EH (cell line): ENCODE measurements at places on chromosomes 2 and 18.
A peak's percentile ranks its signal among the peaks of the same experiment; 100 is the strongest.

GRCh38 chr2:220504938-220505503, 877.6 kb downstream of the SLC4A3 start:
- DNase-seq: peak; percentile 58

DNA sequence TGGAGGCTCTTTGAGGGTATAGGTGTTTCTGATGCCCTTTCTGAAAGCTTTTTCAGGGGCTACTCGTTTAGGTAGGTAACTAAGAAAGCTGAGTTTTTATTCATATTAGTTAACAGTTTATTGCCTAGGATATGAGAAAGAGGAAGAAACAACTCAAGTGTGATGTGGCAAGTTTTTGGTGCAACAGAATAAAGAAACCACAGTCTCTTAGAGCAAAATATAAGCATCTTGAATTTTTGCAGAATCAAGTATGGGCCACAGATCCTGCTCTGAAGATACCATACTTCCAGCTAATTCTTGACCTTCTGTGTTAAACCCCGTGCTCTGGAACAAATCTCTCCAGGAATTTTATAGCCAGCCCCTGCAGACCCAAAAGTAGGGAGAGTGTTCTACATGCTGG, 147.7 kb upstream of the SLC1A4 start:
- DNase-seq: no peak

DNA sequence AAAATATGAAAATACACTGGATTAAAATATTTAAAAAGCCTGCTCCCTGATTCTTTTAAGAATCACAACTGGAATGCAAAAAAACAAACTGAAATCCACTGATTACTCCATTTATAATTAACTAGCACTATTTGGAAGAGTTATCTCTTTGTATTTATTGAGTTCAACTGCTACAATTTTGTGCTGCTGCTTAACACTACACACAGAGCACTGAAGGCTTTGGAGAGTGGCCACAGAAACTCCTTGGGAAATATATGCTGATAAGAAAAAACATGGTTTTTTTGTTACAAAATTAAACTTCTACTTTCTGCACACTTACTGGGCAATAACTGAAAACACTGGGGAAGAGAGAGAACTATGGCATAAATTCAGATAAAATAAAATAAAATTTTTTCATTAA, 19.8 kb upstream of the BZW1 start:
- no peak for DNase-seq

DNA sequence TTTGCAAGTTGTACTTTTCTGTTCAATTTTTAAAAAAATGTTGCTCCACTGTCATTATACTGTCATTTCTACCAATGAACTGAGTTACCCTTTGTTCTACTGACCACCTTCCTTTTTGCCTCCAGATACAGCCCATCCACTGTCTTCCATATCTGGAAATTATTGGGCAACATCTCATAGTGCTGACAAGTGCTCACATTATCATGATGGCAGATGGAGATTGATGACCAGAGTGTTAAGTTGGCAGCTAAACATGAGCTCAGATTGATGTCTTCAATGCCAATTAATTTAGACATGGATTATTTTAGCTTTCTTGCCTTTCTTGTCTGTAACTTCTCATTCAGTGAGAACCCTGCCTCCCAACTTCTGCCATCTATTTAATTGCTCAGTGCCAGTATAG, 76.6 kb downstream of the KIAA1328 start:
- no peak for DNase-seq

GRCh38 chr2:210955591-210955990, 399.2 kb downstream of the CPS1 start:
- DNase-seq: no peak

DNA sequence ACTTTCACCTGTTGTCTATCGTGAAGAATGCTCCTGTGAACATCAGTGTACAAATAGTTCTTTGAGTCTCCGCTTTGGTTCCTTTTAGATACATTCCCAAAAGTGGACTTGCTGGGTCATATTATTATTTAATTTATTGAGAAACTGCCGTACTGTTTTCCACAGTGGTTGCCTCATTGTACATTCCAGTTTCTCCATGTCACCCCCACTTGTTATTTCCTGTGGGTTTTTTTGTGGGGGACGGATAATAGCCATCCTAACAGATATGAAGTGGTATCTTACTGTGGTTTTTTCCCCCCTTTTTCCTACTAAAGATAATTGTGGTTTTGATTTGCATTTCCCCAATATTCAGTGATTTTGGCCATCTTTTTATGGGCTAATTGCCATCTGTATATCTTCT, 53.8 kb downstream of the SMCHD1 start:
- DNase-seq: peak; percentile 11

GRCh38 chr18:3773303-3773702, 323.3 kb downstream of the TGIF1 start:
- DNase-seq: no peak

- no peak for DNase-seq
These were observed 4.0 kb downstream of the CAD start for GRCh38 chr2:27221166-27221565.

DNA sequence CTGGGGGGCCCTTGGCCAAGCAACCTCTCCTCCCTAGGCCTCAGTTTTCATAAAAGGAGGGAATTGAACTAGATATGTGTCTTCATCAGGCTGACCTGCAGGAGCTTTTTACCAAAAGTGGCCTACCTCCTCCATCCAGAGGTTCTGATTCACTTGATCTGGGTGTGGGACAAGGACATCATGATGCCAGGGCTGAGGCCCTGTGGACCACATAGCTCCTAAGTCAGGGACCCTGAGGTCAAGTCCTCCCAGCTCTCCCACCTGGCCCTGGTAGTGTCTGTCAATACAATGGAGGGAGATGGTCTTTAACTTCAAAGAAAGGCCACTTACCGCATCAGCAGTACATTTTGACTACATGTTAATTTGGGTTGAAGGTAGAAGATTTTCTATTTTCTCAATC, 10.4 kb downstream of the IL1RN start:
- no peak for DNase-seq

GRCh38 chr2:235860871-235861270, 307.3 kb downstream of the GBX2 start:
- DNase-seq: peak; percentile 24

- no peak for DNase-seq
These were observed 60.9 kb upstream of the TMEM178A start for GRCh38 chr2:39604866-39605265.

GRCh38 chr2:25063876-25064660, 22.2 kb downstream of the EFR3B start:
- peak; percentile 16 for DNase-seq

DNA sequence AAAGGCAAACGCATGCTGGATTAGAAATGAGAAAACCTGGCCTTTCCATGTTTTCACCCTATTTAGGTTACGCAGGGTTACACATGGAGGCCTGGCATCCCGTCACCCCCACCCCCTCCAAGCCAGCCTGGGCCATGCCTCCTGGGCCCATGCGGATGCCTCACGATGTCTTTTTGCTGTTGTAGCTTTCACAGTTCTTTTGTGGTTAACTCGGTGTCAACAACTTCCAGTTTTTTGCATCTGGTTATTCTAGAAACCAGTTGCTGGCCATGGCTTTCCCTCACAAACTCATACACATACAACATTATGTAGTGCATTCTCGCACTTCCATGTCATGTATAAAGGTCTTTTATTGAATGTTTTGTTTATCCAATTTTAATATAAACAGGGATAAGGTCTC, 204.9 kb upstream of the PXDN start:
- DNase-seq: no peak

DNA sequence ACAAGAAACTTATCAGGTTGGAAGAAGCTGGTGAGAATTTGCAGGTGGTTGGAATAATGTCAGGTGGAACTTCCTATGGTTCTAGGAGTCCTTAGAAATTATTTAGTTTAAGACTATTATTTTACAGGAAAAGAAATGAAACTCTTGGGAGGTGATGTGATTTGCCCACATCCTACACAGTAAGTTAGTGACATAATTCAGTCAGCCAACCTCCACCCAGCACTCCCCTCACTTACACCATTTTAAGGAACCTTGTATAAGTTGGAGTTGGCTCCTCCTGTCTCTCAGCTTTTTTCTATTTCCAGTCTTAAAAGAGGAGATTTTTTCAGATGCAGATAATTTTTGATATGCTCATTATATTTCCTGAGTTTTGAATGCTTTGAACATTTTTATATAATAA, 86.4 kb downstream of the SKA1 start:
- no peak for DNase-seq

GRCh38 chr2:102080451-102081242, 61.9 kb upstream of the IL1R1 start:
- peak; percentile 63 for DNase-seq

DNA sequence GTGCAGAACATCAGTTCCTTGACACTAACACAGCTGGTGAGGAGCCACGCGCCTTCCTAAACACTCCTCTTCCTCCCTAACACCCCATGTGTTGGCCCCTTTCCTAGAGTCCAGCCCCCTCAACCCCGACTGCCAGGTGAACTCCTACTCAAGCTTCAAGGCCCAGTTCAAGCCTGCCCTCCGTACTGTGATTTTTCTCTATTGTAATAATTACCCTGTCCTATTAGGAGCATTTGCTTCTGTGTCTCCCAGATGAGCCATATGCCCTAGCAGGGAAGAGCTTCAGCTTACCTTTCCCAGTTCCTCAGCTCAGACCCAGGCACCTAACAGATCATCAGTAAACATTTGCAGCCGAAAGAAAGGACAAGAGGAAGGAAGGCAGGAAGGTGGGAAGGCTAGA, 130.6 kb upstream of the SALL3 start:
- DNase-seq: no peak

GRCh38 chr2:65031341-65032018, 24.7 kb upstream of the CEP68 start:
- DNase-seq: no peak

DNA sequence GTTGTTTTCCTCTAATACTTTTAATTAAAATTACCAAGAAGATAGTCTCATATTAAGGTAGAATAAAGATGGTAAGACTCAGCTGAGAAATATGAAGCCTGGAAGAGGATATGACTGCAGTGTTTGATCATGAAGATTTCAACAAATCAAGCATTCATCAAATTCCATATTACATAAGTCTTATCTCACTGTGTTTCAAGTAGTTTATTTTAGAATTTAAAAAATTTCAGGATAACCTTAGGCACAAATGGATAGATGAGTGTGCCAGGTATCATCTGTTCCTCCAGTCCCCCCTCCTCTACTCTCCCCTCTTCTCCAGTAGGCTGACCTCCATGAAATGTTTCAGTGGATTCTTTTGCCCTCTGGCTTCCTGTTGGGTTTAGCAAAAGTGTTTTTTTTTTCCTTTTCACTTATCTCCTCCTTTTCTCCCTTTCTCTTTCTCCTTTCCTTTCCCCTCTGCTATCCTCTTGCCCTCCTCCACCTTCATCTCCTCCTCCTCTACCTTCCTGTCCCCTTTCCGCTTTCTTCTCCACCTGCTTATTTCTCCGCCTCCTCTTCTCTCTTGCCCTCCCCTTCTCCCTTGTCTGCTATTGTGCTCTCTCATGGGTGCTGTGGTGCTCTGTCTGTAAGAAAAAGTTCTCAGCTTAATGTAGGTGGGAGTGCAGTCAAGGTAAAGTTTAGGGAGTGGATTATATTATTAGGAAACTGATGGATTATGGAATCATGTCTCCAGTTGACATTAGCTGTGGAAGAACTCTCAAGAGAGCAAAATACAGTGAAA, 72.8 kb downstream of the ABI2 start:
- DNase-seq: peak; percentile 63

GRCh38 chr2:79292958-79293315, 133.4 kb upstream of the REG3A start:
- no peak for DNase-seq

DNA sequence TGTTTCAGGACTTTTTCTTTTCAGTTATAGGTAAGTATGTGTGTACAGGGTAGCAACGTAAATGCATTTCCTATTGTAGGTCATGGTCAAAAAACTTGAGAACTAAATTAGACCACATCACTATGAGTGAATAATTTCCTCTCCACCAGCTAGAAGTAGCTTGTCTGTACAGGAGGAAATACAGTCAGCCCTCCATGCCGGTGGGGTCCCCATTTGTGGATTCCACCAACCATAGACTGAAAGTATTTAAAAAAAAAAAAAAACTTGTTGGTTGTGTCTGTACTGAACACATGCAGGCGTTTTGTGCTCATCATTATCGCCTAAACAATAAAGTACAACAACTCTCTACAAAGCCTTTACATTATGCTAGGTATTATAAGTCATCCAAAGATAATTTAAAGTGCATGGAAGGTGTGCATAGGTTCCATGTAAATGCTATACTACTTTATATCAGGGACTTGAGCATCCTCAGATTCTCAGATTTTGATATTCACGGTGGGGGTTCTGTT, 94.2 kb upstream of the NDUFV2 start:
- no peak for DNase-seq

DNA sequence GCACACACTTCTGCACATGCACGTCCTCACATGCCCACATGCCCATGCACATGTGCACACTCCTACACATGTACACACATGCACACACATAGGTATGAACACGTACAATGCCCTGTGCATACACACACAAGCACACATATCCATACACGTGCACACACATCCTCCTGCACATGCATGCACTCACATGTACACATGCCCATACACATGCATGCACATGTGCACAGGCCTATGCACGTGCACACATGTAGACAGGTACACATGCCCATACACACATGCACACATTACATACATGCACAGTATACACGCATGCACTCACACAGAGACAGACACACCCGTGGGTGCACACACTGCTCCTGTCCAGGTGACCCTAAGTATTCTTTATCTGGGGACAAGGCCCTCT, 34.3 kb downstream of the GPC1 start:
- no peak for DNase-seq

- no peak for DNase-seq
These were observed 871.9 kb downstream of the TSN start for GRCh38 chr2:122627388-122627787.

- DNase-seq: peak; percentile 81
These were observed 470.1 kb downstream of the TMX3 start for GRCh38 chr18:68244786-68245185.

DNA sequence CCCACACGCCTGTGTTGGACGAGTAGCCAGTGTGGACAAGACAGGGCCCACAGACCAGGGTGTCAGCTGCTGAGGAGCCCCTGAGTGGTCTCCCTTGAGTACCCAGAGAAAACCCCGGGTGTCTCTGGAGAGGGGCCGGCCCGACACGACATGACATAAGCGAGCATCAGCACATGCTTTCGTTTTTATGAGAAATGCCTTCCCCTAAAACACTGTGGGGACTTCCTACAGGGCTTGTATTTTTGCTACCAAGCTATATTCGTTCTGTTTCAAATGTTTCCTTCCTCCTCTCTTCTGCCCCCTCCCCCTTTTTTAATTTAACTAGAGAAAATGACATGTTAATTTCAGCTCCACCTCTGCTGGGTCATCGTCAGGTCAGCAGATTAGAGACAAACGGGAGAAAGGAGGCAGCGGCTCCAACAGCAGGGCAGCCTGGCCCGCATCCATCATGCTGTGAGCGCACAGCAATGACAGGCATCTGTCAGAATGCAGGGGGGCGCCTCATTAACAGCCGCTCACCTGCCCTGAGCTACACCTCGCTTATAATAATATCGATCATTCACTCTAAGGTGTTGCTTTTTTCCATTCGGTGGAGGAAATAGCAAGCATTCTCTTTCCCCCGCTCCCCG, 286.2 kb downstream of the ZNF516 start:
- peak; percentile 4 for DNase-seq
